Subcutaneous adipose tissue (tissue), 4 donors: ENCODE measurements at places on chromosomes 1 and 21. TPM values are rescaled to one million over a fixed set of nuclear protein-coding genes. Genes with fewer than 3 reads are reported as not detected.

The RNF207 gene
- 3.6 TPM for total RNA-seq

The SLC44A5 gene
- 0.22 TPM for total RNA-seq

The CYP4B1 gene
- total RNA-seq: 224 TPM

The NBPF10 gene
- total RNA-seq: 5.1 TPM

The U2AF1 gene
- total RNA-seq: 83.0 TPM

The OR6K3 gene
- not detected for total RNA-seq

The NDUFS5 gene
- total RNA-seq: 501 TPM

The CHI3L2 gene
- 15.0 TPM for total RNA-seq

The FCRL5 gene
- 0.34 TPM for total RNA-seq

The ST6GALNAC3 gene
- total RNA-seq: 29.8 TPM

The DTL gene
- 0.33 TPM for total RNA-seq

The MMEL1 gene
- total RNA-seq: not detected
